ENCODE measurements at places on chromosomes 2 and 18. TPM values are rescaled to one million over a fixed set of nuclear protein-coding genes. Genes with fewer than 3 reads are reported as not detected.

DNA sequence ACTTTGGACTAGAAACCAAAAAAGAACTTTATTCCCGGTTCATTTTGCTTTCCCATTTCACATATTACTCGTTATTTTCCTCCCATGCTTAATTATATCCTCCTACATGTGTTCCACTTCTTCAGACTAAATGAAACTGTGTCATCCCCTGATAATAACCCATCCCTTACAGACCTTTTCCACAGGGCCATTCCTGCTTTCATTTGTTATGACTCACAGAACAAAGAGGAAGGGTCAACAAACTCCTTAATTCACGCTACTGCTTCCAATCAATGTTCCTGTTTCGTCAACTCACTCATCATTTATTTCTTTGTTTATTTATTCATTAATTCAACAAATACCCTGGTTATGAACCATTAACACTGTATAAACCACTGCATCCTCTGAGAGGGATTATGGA lies 104.5 kb downstream of the ZEB2 start:
- DNase-seq: no peak

DNA sequence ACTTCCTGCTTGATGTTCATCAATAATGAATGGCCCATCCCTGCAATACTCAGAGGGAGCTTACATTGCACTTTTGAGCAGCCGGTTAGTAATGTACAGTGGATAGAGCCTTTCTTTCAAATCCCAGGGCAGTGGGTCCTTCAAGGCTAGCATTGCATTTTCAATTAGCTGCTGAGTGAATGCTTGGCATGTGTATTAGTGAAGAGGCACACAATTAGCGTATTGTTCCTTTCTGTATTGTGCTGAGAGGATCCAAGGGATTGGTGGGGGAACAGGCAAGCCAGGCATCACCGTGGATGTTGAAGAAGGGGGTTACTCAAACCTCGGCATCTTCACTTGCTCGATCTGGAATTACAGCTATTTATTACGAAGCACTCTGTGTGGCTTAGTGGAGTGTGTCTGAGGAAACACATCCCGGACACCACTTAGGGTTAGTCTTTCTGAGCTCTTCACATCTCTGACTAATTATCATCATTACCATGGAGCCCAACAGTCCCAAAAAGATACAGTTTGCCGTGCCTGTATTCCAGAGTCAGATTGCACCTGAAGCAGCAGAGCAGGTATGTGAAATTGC lies at the start of gene PPP1R1C:
PPP1R1C (plus strand) TSS at position 222 of the 574 bp plus-strand sequence; CDS start at position 480, 258 bp downstream.
- no peak for DNase-seq

DNA sequence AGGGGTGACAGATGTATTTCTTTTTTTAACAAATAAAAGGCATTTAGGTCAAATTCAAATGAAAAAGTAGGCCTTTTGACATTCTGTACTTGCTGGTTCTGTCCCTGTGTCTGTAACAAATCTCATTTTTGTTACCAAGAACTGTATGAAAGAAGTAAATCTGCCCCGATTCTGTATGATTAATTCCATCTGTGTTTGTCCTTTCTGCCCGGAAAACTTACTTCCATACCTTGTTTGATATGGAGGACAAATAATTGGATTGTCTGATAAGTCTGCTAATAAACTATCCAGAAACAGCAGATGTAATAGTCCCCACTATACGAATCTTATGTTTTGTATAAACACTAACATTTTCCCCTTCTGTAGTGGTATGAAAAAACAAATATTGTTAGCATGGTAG lies 69.8 kb downstream of the MEX3C start:
- no peak for DNase-seq

- DNase-seq: no peak
These were observed 4.0 kb upstream of the SLC11A1 start for GRCh38 chr2:218378053-218378452.

DNA sequence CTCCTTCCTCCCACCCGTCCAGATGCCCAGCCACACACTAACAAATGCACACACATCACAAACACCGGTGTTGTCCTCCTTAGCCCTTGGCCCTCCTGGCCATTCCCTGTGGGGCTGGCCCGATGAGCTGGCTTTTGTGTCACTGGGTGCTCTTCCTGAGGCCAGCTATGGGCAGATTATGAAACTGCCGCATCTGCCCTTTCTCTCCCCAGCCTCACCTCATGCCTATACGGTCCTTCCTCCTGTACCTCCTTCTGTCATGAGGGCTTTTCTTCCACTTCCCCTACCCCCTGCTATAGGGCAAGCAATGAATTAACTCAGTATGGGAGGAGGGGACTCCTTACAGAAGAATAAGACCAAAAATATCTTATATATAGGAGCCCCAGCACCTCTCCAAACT lies 10.3 kb upstream of the INO80C start:
- DNase-seq: no peak

DNA sequence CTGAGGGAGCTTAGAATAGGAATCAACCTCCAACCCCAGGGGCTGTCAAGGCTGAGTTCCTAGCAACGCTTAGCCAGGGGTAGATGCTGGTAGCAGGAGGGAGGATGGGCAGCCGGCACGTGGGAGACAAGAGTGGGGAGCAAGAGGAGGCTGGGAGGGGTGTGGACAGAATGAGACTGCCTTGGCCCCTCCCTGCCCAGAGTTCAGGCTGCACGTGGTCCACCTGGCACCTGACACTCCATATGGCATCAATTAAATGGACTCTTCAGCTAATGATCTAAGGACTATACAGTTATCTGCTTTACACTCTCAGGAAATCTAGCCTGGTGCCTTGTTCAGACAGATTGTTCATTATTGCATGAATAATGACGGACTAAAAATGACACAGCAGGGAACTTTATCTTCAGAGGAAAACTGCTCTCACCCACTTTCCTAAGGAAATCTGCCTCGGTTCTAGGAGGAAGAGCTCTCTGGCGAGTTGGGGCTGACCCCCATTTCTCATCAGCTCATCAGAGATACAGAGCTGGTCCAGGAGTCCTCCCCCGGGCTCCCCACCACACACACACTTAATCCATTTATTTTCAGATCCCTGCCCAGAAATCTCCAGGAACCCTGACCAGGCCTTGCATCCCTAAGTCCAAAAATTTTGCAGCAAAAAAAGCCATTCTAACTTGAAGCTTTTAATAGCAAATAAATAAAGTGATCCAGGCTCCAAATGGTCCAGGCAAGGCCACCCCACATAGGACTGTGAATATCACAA lies 102.1 kb upstream of the CDC42EP3 start:
- DNase-seq: no peak

- DNase-seq: no peak
These were observed 79.6 kb upstream of the UBXN4 start for GRCh38 chr2:135662088-135662487.

DNA sequence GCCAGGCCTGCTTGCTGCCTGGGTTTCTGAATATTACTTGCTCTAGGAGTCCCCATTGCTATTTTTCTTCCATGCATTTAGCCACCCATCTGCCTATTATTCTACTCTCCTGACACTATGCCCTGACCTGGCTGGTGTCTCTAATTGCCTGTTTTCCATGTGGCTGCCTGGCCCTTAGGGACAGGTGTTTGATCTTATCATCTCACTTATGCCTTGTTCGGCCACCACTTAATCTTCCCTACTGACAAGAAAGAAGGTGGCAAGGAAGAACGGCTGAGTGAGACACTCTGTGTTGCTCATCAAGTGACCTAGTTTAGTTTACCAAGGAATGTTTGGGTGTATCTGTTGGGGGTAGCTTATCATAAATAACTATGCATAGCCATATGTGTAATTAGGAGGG lies 50.4 kb upstream of the RAPH1 start:
- DNase-seq: no peak

DNA sequence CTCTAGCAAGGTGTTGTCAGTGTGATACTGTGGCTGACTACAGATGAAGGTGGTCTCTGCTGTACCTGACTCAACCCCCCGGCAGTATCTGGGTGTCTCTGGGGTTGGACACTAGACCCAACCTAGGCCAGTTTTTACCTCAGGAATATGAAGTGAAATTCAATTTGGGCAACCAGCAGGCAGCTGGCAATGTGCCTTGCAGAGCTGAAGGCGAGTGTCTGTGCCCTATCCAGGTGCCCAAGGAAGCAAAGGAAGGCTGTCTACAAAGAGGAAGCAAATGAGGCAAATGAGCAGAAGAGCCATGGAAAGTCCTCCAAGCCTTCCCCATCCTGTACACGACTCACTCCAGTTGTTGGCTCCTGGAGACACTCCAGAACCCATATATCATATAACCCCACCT lies 264.6 kb upstream of the AGAP1 start:
- no peak for DNase-seq

- peak; percentile 79 for DNase-seq
These were observed 301.8 kb upstream of the ID2 start for GRCh38 chr2:8380026-8380425.

DNA sequence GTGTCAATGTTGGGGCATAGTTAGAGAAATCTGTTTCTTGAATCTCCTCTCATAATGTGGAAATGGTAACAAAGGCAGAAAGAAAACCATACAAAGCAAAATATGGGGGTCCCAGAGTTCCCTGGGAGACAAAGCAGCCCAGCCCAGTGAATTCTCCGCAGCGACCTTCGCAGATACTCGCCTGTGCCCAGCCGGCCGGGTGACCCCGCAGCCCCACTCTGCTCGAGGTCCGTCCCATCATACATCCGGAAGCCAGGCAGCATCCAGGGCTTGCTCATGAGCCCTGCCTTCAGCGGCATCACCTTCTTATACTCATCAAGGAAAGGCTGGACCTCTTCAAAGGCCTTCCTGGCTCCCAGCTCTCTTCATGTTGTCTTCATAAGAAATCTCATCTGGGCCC lies 774.8 kb upstream of the ID2 start:
- no peak for DNase-seq

DNA sequence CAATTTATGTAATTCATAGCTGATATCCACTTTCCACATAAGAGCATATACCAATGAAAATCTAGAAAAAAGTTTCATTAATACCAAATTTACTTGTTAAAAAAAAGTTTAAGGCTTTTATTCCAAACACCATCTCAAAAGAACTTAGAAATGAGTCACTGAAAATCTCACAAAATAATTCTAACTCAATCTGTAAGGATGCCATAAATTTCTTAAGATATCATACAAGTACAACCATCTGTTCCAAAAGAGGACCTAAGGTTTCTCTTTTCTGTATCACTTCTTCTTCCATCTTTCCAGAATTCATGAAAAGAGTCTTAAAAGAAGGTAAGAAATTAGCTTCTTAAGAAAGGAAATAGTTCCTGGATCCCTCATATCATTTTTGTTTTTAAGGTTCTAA lies 60.4 kb downstream of the TRIP12 start:
- DNase-seq: no peak

DNA sequence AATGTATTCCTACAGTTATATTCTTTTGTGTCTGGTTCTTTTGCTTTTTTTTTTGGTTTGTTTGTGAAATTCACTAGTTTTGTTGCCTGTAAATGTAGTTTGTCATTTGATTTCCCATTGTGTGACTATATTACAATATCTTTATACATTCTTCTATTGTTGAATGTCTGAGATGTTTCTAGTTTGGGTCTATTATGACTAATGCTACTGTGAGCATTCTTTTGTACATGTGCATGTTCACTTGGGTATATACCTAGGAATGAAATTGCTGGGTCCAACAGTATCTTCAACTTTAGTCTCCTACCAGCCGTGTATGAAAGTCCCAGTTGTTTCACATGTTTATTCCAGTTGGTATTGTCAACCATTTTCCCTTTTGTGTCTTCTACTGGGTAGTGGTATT lies 112.7 kb upstream of the RBMS1 start:
- no peak for DNase-seq

DNA sequence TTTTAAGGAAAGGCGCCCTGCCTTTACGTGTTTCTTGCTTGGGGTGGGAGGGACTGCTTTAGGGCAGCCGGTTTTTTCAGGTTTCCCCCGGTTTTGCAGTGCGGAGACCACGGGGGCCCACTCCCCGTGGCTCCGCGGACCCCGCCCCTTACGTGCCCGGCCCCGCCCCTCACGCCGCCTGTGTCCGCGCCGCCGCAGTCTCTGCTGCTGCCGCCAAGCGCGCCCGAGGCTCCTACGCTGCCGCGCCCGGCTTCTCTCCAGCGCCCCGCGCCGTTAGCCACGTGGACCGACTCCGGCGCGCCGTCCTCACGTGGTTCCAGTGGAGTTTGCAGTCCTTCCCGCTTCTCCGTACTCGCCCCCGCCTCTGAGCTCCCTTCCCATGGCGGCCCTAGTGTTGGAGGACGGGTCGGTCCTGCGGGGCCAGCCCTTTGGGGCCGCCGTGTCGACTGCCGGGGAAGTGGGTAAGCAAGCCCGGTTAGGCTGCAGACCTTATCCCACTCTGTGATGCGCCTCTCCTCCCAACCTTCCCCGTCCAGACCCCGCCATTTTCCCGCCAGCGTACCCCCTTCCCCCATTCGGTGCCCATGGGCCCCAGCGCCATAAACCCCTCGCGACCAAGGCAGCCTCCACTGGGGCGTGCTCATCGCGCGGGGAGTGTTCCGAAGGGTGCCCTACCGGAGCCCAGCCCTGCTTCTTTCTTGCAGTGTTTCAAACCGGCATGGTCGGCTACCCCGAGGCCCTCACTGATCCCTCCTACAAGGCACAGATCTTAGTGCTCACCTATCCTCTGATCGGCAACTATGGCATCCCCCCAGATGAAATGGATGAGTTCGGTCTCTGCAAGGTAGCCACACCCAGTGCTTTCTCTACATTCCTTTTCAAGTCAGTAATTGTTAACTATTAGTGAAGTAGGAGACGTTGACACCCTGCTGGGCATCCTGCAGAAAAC lies at the start of gene CAD:
CAD (plus strand) TSS at position 197 of the 949 bp plus-strand sequence; CDS start at position 380, 183 bp downstream.
- peak; percentile 91 for DNase-seq

GRCh38 chr2:189426886-189427285 lies 14.4 kb upstream of the WDR75 start:
- no peak for DNase-seq

GRCh38 chr2:173028671-173029070 lies 47.0 kb upstream of the MAP3K20 start:
- DNase-seq: peak; percentile 59

GRCh38 chr18:31686986-31687928 lies 2.9 kb upstream of the B4GALT6 start:
- DNase-seq: no peak

DNA sequence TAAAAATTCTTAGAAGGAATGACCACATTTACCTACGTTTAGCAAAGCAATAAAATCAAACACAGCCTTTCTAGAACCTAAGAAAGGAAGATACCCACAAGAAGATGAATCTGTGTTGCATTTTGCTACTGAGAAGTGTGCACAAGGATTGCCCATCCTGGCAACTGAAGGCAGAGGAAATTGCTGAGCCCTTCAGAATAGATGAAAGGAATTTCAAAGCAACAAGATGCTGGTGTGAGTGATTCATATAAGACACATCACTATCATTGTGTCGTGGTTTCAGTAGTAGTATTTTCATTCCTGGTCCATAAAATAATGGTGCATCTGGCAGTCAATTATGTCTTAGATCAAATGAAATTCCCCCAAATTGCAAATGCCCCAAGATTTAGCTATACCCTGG lies 48.4 kb upstream of the ANKRD44 start:
- no peak for DNase-seq

GRCh38 chr18:37335409-37335736 lies 230.2 kb downstream of the CELF4 start:
- no peak for DNase-seq

Gene NPPC
- 1.5 TPM for total RNA-seq

Gene TMEM247
- not detected for total RNA-seq
